ENCODE measurements at places on chromosomes 13 and 19.

GRCh38 chr19:10654610-10655456 lies 687 bp downstream of the ILF3 start:
- peaks cover 27% of the 10 kb centered on the region for H3K4me1 ChIP-seq
- no peaks in the 10 kb centered on the region for H3K27me3 ChIP-seq
- peak overlapping the region; percentile 86 for H3K4me3 ChIP-seq
- H3K27ac ChIP-seq, result peak overlapping the region; percentile 82

- no peak overlapping the region for H3K4me3 ChIP-seq
- no peak for DNase-seq
- no peaks in the 10 kb centered on the region for H3K36me3 ChIP-seq
- H3K4me1 ChIP-seq, result peaks cover under 1% of the 10 kb centered on the region
- no peaks in the 10 kb centered on the region for H3K27me3 ChIP-seq
These were observed 78.7 kb downstream of the LRRC63 start for GRCh38 chr13:46290434-46290833.

DNA sequence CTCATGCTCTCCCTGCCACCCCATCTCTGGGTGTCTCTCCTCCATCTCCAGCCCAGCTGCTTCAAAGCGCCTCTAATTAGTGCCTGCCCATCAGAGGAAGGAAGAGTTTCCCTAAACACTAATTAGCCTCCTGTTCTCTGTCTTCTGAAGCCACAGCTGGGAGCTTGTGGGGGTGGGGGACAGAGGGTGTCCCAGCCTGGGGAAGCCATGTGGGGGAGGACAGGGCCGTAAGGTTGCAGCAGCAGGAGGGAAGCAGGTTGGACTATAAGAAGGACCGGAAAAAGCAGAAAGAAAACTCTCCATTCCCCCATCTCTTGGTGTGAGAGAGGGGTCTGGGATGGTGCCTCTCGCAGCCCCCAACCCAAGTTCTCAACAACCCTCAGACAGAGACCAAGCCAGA lies 26.2 kb downstream of the SLC8A2 start:
- H3K36me3 ChIP-seq, result no peaks in the 10 kb centered on the region
- H3K4me1 ChIP-seq, result no peaks in the 10 kb centered on the region
- DNase-seq, result no peak

DNA sequence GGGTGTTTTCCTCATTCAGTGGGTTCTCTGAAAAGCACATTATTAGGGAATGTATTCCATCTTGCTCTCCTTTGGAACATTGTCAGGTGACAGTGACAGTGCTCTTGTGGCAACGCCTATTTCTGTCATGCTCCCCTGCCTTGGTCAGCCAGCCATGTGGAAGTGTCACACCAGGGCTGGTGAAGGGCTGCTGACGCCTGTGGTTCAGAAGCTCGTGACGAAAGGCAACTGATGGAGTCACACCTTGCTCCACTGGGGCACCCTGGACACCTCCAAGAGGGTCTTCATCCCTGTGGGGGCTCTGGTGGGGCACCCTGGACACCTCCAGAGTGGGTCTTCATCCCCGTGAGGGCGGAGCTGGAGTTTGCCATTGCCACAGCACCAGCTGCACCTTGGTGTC lies 68.9 kb upstream of the GPR183 start:
- no peak for DNase-seq
- H3K27ac ChIP-seq, result no peak overlapping the region
- peaks cover 14% of the 10 kb centered on the region for H3K36me3 ChIP-seq
- H3K4me3 ChIP-seq, result no peak overlapping the region
- H3K4me1 ChIP-seq, result no peaks in the 10 kb centered on the region

GRCh38 chr13:48224701-48225100 lies 8.3 kb upstream of the ITM2B start:
- no peaks in the 10 kb centered on the region for H3K27me3 ChIP-seq
- no peak for DNase-seq
- no peak overlapping the region for H3K27ac ChIP-seq
- no peaks in the 10 kb centered on the region for H3K4me1 ChIP-seq

GRCh38 chr13:30787738-30788525 lies 52.6 kb downstream of the ALOX5AP start:
- no peaks in the 10 kb centered on the region for H3K36me3 ChIP-seq
- no peaks in the 10 kb centered on the region for H3K27me3 ChIP-seq
- H3K4me3 ChIP-seq, result no peak overlapping the region
- H3K4me1 ChIP-seq, result peaks cover 14% of the 10 kb centered on the region
- no peak for DNase-seq

- DNase-seq, result peak; percentile 62
- H3K27me3 ChIP-seq, result no peaks in the 10 kb centered on the region
- H3K27ac ChIP-seq, result no peak overlapping the region
These were observed 110.6 kb downstream of the PCDH9 start for GRCh38 chr13:67119481-67119894.

DNA sequence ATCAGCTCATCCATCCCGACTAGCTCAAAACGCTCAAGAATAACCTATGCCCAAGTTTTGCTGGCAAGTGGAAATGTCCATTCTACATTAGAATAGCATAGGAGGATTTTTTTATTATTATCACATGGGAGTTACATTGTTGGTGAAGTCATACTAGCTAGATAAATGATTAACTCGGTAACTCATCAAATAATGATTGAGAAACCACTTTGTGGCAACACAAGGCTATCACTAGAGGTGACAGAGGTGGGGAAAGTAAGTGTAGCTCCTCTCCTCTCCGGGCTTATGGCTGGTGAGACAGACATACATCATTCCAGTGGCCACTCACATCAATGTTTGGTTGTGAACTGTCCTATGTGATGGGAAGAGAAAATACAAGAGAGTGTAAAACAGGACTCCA lies 161.6 kb downstream of the ZIC5 start:
- H3K36me3 ChIP-seq, result no peaks in the 10 kb centered on the region
- H3K27me3 ChIP-seq, result no peaks in the 10 kb centered on the region
- DNase-seq, result no peak
- H3K27ac ChIP-seq, result no peak overlapping the region

GRCh38 chr13:95671597-95671996 lies 5.3 kb upstream of the DNAJC3 start:
- no peak overlapping the region for H3K4me3 ChIP-seq
- peaks cover 12% of the 10 kb centered on the region for H3K4me1 ChIP-seq
- DNase-seq, result no peak
- H3K36me3 ChIP-seq, result no peaks in the 10 kb centered on the region
- no peak overlapping the region for H3K27ac ChIP-seq

DNA sequence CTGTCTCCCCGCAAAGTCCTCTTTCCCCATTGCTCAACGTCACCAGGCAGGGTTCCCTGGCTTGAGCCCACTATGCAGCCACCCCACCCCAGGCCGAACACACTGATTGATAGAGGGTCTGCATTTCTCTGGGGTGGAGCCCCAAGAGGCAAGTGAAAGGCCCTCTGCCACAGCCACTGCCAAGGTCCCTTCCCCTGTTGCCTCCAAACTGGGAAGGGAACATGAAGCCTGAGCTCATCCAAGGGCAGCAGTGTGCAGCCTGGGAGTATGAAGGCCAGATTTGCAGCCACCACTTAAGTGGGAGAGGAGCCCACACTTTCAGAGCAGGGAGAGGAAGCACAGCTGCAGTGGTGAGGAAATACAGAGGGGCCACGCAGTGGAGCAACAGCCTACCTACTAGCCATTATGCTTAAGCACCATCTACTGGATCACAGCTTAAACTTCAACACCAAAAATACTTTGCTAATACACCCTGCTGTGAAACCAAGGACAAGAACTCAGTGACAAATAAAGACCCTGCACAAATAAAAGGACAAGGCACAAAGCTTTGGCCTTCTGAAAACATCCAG lies 48.6 kb downstream of the UBL3 start:
- no peaks in the 10 kb centered on the region for H3K27me3 ChIP-seq
- H3K36me3 ChIP-seq, result no peaks in the 10 kb centered on the region
- H3K27ac ChIP-seq, result no peak overlapping the region
- no peak for DNase-seq

DNA sequence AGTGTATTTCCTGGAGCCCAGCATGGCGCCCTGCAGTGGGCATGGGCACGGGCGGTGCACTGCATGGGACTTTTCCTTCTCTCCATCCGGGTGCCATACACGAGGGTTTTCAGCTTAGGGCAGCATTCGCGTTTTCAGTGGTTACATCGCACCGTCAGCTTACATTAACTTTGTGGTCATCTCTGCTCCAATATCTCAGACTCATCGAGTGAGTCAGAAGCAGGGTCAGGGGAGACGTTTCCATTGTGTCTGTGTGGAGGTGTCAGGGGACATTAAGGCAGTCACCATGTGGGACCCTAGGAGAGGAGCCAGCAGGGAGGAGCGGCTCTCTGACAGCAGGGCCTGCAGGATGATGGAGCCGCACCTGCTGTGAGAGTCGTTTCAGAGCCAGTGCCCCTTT lies 541.0 kb downstream of the FGF9 start:
- H3K36me3 ChIP-seq, result no peaks in the 10 kb centered on the region
- H3K27ac ChIP-seq, result no peak overlapping the region
- no peaks in the 10 kb centered on the region for H3K4me1 ChIP-seq
- H3K4me3 ChIP-seq, result no peak overlapping the region

- no peak overlapping the region for H3K27ac ChIP-seq
- H3K36me3 ChIP-seq, result no peaks in the 10 kb centered on the region
- H3K27me3 ChIP-seq, result no peaks in the 10 kb centered on the region
- DNase-seq, result no peak
- H3K4me3 ChIP-seq, result no peak overlapping the region
These were observed 340.6 kb downstream of the KCNRG start for GRCh38 chr13:50355797-50356196.

Measured in PC-9 (cell line).